Stimulated activated CD4-positive, alpha-beta T cell treated with anti-CD3 and anti-CD28 coated beads, Interleukin-4, amount 100 ng/mL, for 24 hours (primary cell): ENCODE measurements at places on chromosomes 11 and 22.

DNA sequence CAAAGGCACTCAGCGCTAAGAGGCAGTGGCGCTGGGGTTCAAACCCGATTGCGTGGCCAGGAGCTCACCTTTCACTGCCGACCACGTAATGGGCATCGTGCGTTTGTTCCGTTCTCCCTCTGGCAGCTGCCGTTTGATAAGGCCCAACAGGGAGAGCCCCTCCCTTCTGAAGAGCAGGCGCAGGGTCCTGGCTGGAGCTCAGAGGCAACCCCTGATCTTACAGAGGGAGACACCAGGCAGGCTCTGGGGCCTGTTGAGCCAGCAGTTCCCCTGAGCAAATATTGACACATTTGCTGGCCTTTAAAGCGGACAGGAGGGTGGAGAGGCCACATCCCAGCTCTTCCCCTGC is 11.7 kb upstream of the C1QTNF6 start:
- no peak for DNase-seq

GRCh38 chr11:40384991-40385390 is 1074.5 kb downstream of the LRRC4C start:
- no peak for DNase-seq

GRCh38 chr11:3732671-3733436 is 61.7 kb upstream of the CHRNA10 start:
- DNase-seq = no peak

GRCh38 chr11:77598195-77598594 is 8.4 kb downstream of the AQP11 start:
- no peak for DNase-seq

DNA sequence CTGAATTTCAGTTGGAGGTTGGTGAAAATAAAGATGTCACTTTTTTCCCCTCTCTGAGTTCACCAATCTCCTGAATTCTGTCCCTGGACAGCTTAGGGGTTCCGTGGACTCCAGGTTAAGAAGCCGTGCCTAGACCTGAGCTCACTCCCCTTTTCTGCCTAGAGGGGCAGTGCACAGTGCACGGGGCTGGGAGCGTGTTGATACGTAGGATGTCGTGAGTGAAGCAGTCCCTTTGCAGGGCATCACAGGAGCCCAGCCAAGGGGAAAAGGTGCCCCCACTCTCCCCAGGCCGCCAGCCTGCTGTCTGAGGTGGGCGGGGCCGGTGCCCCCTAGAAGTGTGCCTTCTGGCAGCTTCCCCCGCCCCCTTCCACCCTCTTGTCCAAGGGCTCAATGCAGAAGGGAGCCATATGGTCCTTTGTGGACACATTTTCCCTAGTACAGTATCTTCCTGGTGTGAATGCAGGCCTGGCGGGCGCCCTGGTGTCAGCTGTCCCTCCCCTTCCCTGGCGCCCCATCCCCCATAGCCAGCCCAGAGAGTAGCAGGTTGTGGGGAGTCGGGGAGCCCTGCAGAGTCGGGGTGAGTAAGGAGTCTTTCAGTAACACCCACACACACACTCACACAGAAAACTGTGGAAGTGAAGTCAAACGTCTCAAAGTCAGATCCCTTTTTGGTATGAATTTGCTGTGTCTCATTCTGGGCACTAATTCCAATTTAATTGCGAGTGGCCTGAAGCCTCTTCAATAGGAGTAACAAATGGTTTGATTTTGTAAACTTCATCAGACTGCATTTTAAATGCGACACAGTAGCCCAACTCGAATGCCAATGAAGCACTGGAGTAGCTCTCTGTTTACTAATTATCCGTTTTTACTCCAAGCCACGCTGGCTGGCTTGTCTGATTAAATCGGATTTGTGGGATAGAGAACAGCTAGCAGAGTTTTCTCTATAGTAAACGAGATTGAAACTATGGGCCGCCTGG is 67.5 kb upstream of the NNMT start:
- DNase-seq = no peak

GRCh38 chr11:43930868-43931716 is 11.3 kb upstream of the C11orf96 start:
- DNase-seq = no peak

DNA sequence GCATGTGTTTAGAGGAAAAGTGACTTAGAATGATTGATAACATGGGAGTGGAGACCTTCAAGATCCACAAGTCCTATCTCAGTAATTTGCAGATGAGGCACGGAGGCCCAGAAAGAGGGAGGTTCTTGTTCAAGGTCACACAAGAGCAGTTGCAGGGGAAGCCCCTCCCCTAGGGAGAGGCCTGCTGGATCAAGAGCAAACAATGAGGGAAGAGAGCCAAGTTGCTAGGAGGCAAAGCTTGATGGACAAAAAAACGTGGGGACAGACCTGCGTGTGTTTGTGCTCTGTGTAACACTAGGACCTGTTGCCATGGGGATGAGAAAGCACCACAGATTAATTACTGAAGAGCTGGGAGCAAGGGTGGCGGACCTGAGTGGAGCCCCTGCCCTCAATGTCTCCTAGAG is 6.4 kb upstream of the MFRP start:
- no peak for DNase-seq

GRCh38 chr11:118916842-118917388 is 8.8 kb downstream of the BCL9L start:
- DNase-seq = no peak

GRCh38 chr11:46390331-46391171 is 1.0 kb downstream of the CHRM4 start:
- no peak for DNase-seq

DNA sequence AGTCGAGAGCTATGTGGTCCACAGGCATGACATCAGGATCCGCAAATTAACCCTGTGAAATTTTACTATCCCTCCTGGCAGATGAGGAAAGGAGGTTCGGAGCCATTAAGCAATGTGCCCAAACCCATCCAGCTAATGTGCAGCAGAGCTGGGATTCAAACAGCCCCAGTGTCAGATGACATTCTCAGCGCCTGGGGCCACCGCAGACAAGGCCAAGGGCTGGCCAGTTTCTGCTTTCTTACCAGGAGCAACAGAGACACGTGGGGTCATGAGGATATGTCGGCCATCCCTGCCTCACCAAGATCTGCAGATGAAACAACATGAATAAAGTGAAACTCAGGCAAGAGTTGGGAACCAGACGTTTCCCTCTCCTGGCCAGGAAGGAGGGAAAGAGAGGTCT is 110.2 kb downstream of the TENM4 start:
- no peak for DNase-seq

- no peak for DNase-seq
Observed at GRCh38 chr11:75133976-75134375, 16.9 kb upstream of the SLCO2B1 start.

DNA sequence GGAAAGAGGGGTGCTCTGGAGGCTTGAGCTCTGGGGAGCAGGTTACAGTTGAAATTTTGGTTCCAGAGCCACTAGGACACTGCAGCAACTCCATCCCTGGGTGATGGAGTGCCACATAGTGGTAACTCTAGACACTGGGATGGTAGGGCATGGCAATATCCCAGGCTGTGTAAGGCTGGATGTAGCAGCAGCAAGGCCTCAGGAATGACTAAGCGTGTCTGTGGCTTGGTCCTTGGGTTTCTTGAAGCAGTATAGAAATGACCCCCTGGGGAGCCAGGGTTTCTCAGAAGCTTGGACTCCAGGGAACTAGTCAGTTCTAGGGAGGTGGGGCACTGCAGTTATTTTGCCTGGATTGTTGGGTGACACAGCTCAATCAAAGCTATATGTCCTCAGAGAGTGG is 8.1 kb downstream of the MS4A4A start:
- DNase-seq = no peak

GRCh38 chr11:63177872-63178271 is 33.9 kb upstream of the SLC22A24 start:
- DNase-seq = no peak

- no peak for DNase-seq
Observed at GRCh38 chr11:78742430-78742829, 167.8 kb upstream of the NARS2 start.

- DNase-seq = no peak
Observed at GRCh38 chr22:42528591-42529307, 9.2 kb upstream of the RRP7A start.

GRCh38 chr11:17597770-17598169 is 50.7 kb downstream of the OTOG start:
- no peak for DNase-seq

DNA sequence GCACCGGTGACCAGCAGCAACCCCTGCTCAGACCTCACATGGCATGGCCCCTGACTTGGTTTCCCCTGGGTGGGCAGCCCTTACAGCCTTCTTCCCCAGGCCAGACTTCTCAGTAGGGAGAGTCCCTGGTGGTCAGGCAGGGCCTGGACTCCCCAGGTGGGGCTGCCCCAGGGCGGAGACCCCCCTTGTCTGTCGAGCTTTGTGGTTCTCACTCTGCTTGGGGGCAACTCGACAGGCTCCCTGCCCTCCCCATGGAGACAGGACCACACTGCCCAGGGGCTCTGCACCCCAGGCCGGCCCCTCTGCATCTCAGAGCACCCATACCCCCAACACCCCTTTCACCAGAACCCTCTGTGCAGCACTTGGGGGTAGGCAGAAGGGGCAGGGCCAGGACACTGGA is 87.7 kb downstream of the MORC2 start:
- DNase-seq = no peak

DNA sequence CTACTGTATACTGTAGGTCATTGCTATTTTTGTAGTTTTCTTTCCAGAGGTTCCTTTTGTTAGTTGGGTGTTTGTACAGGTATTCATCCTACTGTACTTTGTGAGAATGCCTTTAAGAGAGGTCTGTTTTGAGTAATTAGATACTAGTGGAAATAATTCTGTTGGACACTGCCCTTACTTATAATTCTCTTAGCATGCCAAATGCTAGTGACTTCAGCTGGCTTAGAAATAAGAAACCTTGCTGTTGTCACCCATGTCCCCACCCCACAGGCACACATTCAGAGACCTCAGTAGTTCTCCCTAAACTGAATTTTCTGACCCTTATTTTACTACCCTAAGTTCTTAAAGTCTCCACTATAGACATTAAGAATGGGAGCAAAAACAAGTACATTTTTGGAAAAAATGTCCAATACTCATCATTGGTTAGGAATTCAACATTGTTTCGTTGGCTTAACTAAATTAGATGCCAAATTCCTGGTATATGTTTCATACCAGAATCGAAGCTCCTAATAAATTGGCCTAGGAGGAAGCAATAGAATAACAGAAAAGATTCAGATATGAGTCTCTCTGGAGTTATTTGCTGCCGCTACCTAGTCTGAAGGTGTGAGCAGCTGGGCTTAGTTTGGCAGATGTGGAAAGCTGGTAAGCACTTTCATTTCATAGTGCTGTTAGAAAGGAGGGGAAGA is 28.4 kb downstream of the ZNF143 start:
- no peak for DNase-seq

DNA sequence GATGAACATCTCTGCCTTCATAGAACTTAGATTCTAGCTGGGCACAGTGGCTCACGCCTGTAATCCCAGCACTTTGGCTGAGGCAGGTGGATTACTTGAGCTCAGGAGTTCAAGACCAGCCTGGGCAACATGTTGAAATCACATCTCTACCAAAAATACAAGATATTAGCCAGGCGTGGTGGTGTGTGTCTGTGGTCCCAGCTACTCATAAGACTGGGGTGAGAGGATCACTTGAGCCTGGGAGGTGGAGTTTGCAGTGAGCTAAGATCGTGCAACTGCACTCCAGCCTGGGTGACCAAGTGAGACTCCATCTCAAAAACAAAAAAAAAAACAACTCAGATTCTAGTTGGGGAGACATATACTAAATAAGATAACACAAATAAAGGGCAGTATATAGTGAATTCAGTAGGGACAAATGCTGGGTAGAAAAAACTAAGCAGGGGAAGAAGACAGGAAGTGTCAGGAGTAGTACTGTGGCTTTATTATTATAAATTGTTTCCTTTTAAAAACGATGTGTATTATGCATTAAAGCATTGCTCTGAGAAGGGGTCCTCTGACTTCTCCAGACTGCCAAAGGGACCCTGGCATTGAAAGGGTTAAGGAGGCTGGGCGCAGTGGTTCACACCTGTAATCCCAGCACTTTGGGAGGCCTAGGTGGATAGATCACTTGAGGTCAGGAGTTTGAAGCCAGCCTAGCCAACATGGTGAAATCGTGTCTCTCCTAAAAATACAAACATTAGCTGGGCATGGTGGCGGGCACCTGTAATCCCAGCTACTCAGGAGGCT is 46.7 kb downstream of the PACS1 start:
- no peak for DNase-seq

GRCh38 chr11:124922831-124923230 is 3.8 kb downstream of the HEPN1 start:
- DNase-seq = no peak

DNA sequence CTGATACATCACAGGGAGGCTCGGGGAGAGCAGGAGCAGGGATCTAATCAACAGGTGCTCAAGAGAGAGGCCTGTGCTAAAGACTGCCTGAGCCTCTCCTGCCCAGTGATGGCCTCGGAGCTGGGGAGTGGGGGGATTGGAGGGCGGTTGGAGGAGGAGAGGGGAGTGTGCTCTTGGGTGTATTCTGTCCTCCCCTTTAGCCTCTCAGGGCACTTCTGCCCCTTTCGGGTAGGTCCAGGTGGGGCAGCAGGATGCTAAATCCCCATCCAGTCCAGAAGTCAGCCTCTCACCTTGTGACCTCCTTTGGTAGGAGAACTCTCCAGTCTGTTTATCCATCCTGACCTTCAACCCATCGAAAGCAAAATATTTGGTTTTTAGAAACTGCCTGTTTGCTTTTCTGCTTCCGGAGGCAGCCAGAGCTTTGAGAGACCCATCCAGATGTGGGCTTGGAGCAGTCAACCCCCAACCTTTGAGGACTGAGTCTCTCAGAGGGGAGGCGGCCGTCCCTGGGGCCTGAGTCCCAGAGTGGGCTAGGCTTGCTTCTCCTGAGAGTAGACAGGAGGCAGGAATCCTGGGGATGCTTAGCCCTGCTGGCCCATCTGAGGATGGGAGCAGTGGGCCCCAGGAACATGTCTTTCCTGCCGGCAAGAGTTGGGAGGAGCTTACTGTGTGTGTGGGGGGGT is 105.2 kb upstream of the SYT13 start:
- no peak for DNase-seq

GRCh38 chr11:87148749-87149148 is 111.0 kb downstream of the TMEM135 start:
- DNase-seq = no peak

DNA sequence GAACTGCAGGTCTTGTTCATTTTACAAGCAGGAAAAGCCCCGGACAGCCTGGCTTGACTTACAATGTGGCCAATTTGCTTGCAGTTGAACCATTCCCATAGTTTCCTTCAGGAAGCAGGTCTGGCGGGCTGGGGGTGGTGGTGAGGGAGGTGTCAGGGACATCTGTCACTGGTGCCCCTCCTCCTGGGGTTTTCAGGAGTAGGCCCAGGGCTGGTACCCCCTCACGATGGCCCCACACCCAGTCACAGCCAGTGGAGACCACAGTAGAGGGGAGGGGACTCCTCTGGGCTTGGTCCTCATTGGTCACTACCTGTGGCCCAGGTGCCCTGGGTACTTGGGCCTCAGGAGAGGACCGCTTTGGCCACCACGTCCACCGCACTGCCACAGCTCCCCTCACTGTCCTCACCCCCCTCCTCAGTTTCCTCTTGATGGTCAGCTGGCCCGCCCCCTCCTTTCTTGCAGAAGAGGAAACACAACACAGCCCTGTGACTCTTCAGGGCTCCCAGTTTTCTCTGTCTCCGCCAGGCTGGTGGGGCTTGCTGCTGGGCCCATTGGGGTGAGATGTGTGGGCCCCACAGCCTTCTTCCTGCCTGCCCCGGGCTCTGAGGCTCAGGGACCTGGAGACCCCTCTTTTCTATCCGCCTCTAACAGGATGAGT is 39.8 kb upstream of the SHISAL1 start:
- no peak for DNase-seq

- no peak for DNase-seq
Observed at GRCh38 chr22:49566141-49566541, 261.5 kb downstream of the BRD1 start.

GRCh38 chr22:41360126-41360525 is 21.6 kb upstream of the TEF start:
- DNase-seq = no peak
